ENCODE measurements at places on chromosomes 12 and 14.

GRCh38 chr12:42372154-42372791, 46.3 kb downstream of the PPHLN1 start:
- peak; percentile 81 for DNase-seq

DNA sequence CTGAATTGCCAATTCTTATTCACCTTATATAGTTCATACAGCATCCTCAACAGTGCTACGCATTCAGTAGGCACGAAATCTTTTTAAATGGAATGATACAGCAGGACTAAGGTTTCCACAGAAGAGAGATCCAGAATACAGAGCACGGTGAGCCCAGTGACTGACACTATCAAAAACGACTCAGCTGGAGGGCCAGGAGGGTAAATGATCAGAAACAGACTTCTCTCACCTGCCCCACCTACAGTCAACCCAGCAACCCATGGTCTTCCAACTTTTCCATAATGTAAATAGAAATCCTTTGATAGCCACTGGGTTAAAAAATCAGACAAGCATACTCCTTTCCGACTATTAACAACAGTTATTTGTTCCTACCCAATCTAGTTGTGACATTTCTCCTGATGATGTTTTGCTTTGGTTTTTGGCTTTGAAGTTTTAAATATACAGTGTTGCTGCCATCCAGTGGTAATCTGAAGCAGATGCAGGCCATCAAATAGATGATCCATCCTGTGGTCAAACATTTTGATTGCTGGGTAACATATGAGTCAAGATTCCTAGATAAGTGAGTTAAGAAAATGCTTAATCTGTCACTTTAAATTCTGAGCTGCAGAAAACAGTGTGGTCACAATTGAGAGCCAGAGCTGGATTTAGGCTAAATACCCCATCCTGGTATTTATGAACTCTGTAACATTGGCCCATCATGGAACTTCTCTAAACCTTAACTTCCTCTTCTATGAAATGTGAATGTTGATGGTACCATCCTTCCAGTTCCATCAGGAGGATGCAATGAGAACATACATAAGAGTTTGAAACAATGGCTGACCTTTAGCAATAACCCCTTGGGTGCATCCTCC, 42.0 kb downstream of the GPHB5 start:
- peak; percentile 67 for DNase-seq

DNA sequence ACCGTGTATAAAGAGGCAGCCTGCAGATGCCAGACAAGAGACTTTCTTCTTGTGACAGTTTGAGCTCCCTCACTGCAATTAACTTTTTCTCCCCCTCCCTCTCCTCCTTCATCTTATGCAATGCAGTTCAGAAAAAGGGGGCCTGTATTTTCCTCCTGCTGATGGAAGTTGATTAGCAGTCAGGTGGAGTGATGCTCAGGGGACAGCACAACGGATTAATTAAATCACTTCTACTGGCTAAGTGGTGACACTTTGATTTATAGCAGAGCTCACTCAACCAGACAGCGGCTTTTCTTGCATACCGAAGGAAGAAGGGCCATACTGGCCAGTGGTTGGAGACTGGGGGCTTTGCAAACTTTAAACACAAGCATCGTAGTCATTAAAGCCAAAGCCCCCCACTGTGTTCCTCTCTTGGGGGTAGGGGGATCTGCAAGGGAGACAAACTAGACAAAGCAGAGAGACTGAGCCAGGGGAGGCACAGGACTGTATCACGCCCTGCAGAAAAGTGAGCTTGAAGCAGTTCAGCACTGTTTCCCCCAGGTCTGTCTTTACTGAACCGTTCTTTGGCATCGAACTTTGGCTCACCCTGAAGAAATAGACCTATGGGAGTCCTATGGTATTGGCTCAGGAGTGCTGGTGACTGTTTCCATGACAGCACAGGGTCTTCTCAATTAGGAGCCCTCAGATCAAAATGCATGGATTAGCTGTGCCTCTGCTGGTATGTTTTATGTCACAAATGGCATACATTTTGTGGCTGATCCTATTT, 47.7 kb downstream of the SPRING1 start:
- DNase-seq = no peak

GRCh38 chr12:113432986-113433385, 10.8 kb downstream of the SDSL start:
- no peak for DNase-seq

GRCh38 chr12:67677166-67677565, 28.6 kb downstream of the DYRK2 start:
- no peak for DNase-seq

- peak; percentile 39 for DNase-seq
Measured at GRCh38 chr14:23829736-23830471, 123.7 kb upstream of the DHRS4 start.

DNA sequence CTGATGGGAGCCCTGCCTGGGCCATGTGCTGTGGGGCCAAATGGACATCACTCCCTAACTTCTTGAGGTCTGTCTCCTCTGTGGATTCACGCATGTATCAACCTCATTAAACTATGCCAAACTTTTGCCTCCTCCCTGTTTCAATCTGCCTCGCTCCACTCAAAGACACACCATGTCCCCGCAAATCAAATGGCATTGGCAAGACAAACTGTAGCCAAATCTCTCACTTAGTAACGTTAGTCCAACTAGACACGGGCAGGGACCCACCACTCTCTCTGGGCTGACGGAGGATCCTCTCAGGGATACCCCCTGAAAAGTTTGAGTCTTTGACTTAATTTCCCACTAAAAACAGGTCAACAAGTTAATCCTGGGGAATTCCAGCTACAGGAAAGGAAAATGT, 8.0 kb downstream of the ZBTB39 start:
- DNase-seq = no peak

DNA sequence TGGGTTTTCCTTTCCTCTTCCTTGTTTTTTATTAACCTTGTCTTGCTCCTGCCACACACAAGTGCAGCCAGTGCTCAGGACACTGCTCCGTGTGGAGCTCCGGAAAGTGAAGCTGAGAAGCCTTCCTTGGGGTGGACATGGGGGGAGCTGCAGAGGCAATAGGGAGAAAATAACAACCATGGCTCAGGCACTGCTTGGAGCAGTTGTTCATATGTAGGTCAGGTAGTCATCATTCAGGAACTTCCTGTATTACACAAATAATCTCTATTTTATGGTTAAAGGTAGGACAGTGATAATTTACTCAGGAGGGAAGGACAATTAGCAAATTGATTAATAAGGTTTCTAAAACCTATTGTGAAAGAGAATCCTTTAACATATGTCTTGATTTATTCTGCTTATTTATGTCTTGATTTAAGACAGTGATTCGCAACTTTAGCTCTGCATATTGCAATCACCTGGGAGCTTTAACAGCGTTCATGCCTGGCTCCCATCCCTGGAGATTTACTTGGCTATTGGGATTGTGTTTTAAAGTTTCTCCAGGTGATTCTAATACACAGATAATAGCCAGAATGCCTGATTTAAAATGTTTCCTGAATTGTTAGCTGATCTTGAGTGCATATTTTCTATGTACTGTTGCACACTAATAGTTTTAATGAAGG, 92.1 kb downstream of the ETV6 start:
- no peak for DNase-seq

DNA sequence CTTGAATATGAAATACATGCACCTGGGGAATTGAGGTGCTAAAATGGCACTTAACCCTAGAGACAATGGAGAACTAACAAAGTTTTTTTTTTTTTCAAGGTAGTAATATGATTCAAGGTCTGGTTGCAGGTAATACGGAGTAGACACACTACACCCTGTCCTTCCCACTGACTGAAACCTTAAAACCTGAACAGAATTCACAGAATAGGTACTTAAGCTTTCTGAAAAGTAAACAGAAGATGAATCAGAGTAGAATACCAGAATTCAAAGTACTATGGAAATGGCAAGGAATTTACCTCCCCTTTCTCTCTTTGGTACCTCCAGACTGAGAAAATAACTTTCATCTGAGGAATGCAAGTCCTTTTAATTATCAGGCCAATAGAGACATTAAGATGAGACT, 87.2 kb downstream of the PAPLN start:
- DNase-seq = no peak

GRCh38 chr12:95390932-95391331, 83.0 kb upstream of the METAP2 start:
- no peak for DNase-seq

GRCh38 chr12:60935981-60936761, 1324.0 kb upstream of the USP15 start:
- DNase-seq = no peak

DNA sequence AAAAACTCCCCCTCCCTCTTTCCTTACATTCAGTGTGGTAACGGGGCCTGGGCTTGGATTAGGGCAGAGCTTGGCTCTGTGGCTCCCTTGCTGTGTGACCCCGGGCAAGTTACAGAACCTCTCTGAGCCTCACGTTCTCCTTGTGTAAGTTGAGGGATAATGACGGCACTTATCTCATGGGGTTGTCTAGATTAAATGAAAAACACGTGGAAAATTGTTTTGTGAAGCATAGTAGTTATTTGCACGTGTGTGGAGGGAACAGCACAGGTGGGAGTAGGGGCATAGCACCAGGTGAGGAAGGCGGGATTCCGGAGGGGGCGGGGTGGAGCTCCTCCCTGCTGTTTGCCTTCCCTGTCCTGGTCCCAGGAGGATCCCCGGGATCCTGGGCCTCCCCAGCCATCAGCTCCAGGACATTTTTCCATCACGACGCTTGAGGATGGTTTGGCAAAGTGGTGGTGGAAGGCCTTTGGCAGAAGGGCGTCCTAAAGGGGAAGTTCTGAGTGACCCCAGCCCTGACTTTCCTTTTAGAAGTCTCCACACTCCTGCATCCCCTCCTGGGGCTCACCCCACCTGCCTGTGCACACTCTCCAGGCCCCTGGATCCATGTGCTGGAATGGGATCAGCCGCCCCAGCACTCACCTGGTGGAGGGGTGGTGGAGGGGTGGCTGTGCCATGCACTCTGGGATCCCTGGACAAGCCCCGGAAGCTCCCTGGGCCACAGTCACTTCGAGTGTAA, 22.7 kb downstream of the LRTM2 start:
- DNase-seq = no peak

GRCh38 chr12:54429014-54429471, 10.0 kb upstream of the ITGA5 start:
- no peak for DNase-seq

GRCh38 chr12:63068857-63069442, 82.1 kb downstream of the AVPR1A start:
- DNase-seq = peak; percentile 80

- no peak for DNase-seq
Measured at GRCh38 chr14:89359477-89360222, 57.4 kb downstream of the FOXN3 start.

- DNase-seq = no peak
Measured at GRCh38 chr14:33524244-33524643, 426.6 kb downstream of the EGLN3 start.

GRCh38 chr14:68426661-68427549, 366.0 kb downstream of the ZFP36L1 start:
- no peak for DNase-seq

DNA sequence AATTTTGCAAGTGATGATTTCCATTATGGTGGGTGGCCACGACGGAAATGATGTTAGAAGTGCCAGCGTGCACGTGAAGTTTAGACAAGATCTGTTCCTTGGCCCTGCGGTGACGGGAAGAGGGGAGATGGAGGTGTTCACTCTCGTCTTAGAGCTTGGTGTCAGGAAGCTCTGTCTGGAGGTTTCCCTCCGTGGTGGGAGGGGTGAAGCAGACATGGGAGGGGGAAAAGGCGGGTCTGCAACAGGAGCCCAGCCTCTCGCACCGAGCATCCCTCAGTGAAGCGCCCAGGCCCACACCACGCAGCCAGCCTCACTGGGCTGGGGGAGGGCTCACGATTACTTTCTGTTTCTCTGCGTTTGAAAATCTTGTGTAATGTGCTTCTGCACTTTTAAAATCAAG, 26.3 kb downstream of the EML1 start:
- no peak for DNase-seq

DNA sequence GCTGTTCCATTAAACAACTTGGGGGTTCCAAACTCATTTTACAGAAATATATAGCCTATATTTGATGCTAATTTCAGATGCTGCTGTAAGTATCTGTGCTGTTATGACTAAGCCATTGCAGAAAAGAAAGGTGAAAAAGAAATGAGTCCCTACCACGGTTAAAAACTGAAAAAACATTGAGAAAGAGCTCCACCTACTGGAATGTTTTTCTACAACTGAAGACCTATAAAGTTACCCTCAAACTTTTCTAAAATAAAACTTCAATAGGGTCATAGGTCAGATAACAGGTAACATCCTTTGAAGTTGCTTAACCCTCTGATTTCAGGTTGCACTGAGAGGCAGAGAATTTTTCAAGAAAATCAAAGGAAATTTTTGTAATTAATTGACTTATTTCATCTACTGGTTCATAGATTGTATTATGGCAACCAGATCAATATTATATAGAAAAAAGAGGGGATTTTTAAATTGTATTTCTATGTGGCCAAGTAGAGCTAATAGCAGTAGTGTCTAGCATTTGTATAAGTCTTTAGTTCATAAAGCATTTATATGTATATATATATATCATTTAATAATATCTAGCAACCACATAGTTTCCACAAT, 279.9 kb downstream of the RPS29 start:
- peak; percentile 33 for DNase-seq

- DNase-seq = no peak
Measured at GRCh38 chr14:72607386-72608130, 286.3 kb downstream of the DPF3 start.

GRCh38 chr12:14239935-14240872, 125.3 kb upstream of the ATF7IP start:
- DNase-seq = no peak

DNA sequence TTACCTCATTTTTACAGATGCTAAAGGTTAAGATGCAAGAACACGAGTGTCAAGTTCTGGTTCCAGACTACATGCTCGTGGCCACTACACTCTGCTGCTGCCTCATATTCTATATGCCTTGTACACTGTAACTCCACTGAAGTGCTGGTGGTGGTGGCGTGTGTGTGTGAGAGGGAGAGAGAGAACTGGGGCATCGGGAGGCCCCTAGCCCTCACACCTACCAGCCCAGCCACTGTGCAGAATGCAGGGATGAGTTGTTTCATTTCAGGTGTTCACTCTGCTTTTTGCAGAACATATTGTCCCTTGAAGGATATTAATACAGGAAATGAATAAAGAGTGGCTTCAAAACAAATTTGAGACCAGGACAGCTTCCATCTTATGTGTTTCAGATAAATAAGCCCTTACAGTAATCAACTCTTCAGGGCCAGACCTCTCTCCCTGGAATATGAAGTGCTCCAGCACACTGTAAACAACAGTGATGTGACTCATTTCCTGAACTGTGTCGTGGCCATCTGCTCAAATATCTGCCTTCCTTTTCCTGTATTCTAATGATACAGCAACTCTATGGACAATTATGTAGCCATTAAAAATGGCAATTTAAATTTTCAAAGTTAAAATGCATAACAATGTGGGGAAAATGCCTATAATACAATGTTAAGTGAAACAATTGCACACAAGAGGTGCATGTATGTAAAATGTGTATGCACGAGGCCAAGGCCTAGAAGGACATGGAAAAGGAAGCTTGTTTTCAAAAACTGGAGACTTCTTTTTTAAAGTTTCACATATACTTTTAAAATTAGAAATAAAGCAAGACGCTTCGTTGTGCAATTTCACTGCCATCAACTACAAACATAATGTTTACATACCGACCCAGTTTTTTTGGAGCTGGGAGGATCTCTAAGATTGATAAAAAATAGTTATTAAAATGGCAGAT, 215.4 kb downstream of the PELI2 start:
- no peak for DNase-seq

- no peak for DNase-seq
Measured at GRCh38 chr12:14399871-14400270, 34.4 kb downstream of the ATF7IP start.

- DNase-seq = peak; percentile 68
Measured at GRCh38 chr12:112031472-112031871, 18.2 kb downstream of the ERP29 start.

- no peak for DNase-seq
Measured at GRCh38 chr12:8088574-8088973, 6.5 kb downstream of the NECAP1 start.
